ENCODE measurements at places on chromosomes 16 and 17.

- no peak for DNase-seq
Measured at GRCh38 chr17:29956225-29956624, 14.8 kb downstream of the EFCAB5 start.

- no peak for DNase-seq
Measured at GRCh38 chr17:79929257-79930061, 90.2 kb upstream of the CBX4 start.

DNA sequence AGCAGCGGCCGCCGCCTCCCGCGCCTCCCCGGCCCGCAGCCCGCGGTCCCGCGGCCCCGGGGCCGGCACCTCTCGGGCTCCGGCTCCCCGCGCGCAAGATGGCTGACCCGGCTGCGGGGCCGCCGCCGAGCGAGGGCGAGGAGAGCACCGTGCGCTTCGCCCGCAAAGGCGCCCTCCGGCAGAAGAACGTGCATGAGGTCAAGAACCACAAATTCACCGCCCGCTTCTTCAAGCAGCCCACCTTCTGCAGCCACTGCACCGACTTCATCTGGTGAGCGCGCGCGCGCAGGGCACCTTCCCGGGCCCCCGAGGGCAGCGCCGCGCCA is 258 bp downstream of the PRKCB start:
- DNase-seq, result no peak

GRCh38 chr17:78383725-78384471 is 5.4 kb downstream of the PGS1 start:
- no peak for DNase-seq

DNA sequence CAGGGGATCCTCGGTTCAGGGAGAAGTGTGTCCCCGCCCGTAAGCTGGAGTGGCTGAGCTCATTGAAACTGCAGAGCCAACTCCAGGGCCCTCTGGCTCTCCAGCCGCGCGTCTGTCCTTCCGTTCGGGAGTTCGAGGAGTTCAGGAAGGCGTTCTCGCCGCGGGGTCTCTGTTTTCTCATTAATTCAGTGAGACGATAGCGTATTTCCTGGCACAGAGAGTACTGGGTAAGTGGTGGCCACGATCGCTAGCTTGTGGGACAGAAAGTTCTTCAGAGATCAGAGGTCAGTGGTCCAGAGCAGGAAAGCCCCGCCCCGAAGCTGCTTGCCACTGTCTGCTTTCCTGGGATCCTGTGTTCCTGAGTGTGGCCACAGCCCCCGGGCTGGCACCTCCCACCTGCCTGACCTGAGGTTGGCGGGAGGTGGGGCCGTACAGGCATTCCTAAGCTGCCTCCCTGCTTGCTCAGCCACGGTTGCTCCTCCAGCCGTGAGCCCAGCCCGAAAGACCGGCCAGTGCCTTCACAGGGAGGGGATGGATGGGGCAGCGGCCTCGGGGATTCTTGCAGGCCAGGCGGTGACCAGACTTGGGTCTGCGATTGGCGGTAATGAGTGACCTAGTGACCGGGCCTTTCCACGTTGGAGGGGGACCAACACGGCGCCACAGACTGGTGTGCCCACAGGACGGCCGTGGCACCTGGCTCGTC is 8.9 kb downstream of the BAIAP2 start:
- no peak for DNase-seq

DNA sequence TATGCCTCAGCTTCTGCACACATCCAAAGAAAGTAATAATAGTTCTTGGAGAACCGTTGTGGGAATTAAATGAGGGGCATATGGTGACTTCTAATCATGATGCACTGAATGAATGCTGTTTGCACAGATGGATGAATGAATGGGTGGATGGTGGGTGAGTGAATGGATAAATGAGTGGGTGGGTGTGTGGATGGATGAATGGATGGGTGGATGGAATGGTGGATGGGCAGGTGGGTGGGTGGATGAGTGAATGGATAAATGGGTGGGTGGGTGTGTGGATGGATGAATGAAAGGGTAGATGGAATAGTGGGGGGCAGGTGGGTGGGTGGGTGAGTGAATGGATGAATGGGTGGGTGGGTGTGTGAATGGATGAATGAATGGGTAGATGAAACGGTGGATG is 44.9 kb upstream of the FOXF1 start:
- DNase-seq, result no peak

GRCh38 chr16:28617874-28618273 is 8.0 kb upstream of the SULT1A1 start:
- no peak for DNase-seq

DNA sequence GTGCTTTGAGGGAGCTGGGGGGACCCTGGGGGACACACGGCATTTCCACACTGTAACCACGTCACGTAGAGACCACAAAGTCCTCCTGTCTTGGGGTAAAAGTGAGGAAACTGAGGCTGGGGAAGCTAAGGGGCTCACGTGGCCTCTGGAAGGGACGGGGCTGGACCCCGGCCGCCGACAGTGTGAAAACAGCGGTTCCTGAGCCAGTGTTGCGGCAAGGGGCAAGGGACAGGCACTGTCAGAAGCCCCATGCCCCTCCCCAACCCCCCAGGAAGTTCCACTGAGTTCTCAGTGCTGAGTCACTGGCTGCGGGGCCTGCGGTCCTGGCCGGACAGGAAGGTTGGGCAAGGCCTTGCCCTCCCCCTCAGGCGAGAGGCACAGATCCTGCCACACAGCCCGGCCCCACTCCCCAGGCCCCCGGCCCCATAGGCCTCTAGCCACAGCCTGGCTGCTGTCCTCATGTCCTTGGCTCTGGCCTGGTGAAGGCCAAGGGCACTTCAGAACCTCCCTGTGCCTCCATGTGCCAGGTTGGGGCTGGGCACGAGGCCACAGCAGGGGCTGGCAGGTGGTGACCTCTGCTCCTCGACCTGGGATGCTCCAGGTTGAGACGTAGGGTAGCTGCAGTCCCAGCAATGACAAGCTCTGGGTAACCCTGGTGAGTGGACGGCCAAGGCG is 5.0 kb upstream of the CCDC57 start:
- no peak for DNase-seq

DNA sequence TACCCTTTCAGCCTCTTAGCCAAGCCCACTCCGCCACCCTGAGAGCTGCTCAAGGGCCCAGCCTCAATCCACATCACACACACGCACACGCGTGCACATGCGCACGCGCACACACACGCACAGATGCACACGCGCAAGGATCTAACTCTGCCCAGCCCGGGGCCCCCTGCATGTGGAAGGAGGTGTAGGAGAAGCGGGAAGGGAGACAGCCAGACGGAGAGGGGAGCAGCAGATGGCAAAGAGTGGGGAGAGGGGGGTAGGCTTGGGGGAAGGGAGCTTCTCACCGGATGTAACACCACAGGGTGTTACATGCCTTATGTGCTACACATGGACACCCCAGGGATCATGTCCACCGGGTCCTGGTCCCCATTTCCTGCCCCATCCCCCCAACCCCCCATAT is 15.3 kb downstream of the DLG4 start:
- no peak for DNase-seq

DNA sequence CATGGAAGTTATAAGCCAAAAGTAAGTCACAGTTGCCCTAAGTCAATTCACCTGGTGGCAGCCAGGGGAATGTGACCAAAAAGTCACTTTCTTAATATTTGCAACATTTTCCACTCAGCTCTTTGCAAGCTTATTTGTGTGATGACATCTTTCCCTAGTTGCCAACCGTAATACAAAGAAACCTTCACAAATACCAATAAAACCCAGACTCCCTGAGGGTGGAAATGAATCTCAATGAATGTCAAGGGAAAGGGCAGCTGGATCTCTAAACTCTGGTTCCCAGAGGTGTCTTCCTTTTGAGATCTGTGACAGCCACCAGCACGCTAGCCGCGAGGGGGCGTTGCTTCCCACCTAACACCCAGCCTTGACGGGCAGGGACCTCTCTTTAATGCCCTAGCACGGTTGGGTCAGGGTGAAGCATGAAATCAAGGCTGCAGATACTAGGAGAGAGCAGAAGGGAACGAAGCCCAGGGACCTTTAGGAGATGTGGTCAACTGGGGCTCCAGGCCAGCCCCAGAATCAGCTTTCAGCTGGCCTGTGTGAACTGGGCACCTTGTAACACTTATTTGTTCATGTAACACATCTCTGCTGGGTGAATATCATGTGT is 82.2 kb downstream of the CMC2 start:
- DNase-seq, result no peak

DNA sequence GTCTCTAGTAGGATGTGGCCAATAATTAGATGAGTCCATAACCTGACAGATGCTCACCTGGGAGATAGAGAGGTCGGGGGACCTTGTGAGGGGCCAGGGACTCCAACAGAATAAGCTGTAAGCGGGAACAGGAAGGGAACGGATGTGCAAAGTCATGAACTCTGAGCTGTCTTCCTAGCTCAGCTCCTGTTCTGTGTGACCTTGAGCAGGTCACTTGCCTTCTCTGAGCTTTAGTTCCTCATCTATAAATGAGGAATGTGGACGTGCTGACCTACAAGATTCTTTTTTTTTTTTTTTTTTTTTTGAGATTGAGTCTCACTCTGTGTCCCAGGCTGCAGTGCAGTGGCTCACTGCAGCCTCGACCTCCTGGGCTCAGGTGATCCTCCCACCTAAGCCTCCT is 58.9 kb downstream of the AKAP1 start:
- no peak for DNase-seq

GRCh38 chr16:58114827-58115825 is 14.1 kb downstream of the CFAP20 start:
- no peak for DNase-seq

- no peak for DNase-seq
Measured at GRCh38 chr17:81831957-81832607, 1.0 kb downstream of the MCRIP1 start.

GRCh38 chr17:4537451-4538235 is 17.5 kb downstream of the MYBBP1A start:
- DNase-seq, result no peak

DNA sequence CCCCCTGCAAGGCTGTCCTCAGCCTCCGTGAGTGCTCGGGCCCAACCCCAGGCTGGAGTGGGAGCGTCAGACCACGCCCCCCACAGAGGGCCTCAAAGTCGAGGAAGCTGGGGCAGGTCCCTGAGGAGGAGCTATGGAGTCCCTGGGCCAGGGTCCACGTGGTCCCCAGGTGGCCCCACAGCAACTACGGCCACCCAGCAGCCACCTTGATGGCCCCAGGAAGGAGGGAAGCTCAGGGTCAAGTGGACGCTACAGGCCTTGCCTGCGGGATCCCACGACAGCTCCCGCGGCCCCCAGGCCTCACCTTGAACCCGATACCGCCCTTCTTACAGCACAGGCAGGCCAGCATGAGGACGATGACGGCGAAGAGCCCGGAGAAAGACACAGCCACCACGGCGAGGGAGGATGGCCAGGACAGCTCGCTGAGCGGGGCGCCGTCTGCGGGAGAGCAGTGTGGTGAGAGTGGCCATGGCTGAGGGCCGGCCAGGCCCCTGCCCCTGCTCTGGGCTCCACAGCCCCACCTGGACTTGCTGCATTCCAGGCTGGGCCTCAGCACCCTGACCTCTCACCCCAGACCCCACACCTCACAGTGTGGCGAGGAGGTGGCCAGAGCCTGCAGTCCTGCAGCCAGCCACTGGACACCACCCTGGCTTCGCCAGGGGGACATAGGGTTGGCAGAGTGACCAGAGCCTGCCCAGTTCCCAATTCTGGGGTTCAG is 31.1 kb upstream of the PVALEF start:
- DNase-seq, result no peak

DNA sequence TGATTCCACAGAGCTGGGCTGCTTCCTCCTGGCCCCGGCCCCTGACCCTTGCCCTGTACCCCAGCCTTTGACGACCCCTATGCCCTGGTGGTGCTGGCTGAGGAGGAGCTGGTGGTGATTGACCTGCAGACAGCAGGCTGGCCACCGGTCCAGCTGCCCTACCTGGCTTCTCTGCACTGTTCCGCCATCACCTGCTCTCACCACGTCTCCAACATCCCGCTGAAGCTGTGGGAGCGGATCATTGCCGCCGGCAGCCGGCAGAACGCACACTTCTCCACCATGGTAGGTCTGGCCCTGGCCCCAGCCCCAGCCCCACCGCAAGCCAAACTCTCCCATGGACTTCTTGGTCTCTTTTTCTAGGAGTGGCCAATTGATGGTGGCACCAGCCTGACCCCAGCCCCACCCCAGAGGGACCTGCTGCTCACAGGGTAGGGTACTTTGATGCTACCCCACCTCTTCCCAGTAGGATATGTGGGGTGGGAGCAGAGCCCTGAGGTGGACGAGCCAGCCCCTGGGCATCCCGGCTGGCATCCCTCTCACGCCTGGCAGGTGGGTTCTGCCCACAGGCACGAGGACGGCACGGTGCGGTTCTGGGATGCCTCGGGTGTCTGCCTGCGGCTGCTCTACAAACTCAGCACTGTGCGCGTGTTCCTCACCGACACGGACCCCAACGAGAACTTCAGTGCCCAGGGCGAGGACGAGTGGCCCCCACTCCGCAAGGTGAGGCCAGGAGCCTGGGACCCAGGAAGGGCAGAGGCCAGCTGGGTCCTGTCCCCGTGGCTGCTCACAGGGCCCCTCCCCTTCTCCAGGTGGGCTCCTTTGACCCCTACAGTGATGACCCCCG is 19.0 kb upstream of the MYO15B start:
- DNase-seq, result no peak

- DNase-seq, result no peak
Measured at GRCh38 chr16:307691-308312, 24.8 kb downstream of the PDIA2 start.

GRCh38 chr17:78278139-78278741 is 46.8 kb downstream of the TMEM235 start:
- peak; percentile 82 for DNase-seq

DNA sequence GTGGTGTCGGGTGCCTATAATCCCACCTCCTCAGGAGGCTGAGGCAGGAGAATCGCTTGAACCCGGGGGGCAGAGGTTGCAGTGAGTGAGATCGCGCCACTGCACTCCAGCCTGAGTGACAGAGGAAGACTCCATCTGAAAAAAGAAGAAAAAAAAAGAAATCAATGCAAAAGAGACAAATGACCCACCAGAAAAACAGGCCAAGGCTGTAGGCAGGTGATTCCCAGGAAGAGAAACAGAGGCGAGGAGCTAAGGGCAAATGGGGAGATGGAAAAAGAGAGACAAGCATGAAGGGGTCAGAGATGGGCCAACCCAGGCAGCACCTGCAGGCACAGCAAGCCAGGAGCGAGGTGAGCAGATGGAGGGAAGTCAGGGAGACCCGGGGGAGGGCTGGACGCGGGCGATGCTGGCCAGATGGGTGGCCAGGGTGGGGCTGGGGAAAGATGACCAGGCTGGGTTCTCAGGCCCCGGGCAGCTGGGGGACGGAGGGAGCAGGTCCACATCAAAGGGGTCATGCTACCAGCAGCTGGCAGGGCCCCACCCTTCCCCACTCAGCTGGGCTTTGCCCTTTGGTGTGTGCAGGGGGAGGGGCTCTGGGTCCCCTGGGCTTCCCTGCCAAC is 25.5 kb downstream of the MYBBP1A start:
- DNase-seq, result no peak

GRCh38 chr16:56505181-56505580 is 14.6 kb downstream of the BBS2 start:
- DNase-seq, result no peak

GRCh38 chr17:61122326-61122913 is 277.2 kb upstream of the TBX2 start:
- no peak for DNase-seq

- no peak for DNase-seq
Measured at GRCh38 chr17:42202696-42203095, 8.4 kb upstream of the GHDC start.
